Esophagus squamous epithelium (tissue), 5 donors: ENCODE measurements at places on chromosomes 2 and 18.

- no peak for DNase-seq
These were observed 66.5 kb downstream of the SFXN5 start for GRCh38 chr2:73004889-73005596.

GRCh38 chr2:46580416-46580815 is 101.1 kb downstream of the TMEM247 start:
- DNase-seq: no peak

- no peak for DNase-seq
These were observed 27.9 kb upstream of the NT5DC4 start for GRCh38 chr2:112692918-112693317.

DNA sequence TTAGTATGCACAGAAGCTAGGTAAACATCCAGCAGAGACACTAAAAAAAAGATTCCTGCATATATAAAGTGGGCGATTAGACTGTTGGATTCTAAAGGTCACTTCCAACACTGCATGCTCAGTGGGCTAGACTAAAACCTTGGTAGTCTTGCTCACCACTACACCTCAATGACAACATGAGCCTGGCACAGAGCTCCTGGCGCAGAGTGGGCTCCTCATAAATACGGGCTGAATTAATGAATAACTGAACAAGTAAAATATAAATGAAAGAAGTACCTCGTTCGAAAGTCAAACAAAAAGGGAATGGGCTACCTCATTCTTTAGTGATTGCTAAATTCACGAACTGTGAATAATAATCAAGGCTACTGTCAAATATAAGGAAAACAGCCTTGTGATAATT is 185.3 kb downstream of the STK39 start:
- no peak for DNase-seq

DNA sequence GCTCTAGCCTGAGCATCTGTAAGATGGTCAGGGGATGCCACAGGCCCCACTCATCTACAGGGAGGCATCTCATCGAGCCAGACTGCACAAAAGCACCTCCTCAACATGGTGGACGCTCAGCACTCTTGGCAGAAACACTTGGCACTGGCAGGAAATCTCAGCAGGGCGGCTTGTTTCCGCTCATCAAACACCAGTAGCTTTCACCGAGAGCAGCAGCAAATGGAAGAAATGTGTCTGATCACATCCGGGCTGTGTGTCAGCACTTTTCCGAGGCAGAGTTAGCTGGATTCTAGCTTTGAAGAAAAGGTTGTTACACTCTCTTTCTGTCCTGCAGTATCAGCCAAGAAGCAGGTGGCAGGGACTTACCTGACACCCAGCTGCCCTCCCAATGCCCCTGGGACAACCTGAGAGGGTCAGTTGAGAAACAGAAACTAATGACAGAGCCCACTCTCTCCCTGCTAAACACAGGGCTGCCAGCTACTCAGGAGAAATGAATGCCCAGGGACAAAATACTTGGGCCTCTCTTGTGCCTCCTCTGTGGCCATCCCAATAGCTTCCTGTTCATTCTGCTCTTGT is 68.9 kb upstream of the FZD7 start:
- no peak for DNase-seq

GRCh38 chr2:15748736-15749323 is 157.2 kb downstream of the DDX1 start:
- no peak for DNase-seq

DNA sequence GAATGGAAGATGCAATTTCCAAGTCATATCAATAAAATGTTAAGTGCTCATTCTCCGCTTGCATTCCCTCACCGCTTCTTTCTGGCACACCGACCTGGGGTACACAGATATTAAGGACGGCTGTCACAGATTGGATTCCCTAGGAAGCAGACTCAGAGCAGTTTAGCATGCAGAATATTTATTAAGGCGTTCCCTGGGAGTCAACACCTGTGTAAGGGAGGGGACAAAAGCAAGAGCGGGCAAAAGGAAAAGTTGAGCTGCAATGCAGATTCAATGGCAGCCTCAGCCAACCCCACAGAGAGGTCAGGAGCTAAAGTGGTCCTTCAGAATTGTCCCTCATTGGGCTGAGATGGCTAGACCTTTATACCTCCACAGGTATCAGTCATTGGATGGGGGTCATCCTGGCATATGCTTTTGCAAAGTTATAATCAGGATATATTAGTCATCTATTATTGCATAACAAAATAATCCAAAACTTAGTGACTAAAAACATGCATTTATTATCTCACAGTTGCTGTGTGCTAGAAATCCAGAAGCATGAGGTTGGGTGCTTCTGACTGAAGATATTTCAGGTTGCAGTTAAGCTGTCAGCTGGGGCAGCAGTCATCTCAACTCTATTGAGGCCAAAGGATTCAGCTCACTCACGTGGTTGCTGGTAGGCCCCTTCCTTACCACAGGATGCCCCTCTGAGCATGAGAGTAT is 27.0 kb upstream of the INO80D start:
- DNase-seq: no peak

- no peak for DNase-seq
These were observed 250.0 kb downstream of the SMAD2 start for GRCh38 chr18:47680488-47680887.

DNA sequence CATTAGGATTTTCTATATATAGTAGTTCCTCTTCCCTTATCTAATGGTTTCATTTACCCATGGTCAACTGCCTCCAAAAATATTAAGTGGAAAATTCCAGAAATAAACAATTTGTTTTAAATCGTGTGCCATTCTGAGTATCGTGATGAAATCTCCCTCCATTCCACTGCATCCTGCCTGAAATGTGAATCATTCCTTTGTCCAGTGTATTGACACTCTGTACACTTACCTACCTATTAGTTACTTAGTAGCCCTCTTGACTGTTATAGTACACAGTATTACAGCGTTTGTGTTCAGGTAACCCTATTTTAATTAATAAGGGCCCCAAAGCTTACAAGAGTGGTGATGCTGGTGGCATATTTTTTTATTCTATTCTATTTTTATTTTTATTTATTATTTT is 26.2 kb downstream of the TAF4B start:
- no peak for DNase-seq

GRCh38 chr2:217614096-217614495 is 388.7 kb downstream of the TNS1 start:
- DNase-seq: no peak

DNA sequence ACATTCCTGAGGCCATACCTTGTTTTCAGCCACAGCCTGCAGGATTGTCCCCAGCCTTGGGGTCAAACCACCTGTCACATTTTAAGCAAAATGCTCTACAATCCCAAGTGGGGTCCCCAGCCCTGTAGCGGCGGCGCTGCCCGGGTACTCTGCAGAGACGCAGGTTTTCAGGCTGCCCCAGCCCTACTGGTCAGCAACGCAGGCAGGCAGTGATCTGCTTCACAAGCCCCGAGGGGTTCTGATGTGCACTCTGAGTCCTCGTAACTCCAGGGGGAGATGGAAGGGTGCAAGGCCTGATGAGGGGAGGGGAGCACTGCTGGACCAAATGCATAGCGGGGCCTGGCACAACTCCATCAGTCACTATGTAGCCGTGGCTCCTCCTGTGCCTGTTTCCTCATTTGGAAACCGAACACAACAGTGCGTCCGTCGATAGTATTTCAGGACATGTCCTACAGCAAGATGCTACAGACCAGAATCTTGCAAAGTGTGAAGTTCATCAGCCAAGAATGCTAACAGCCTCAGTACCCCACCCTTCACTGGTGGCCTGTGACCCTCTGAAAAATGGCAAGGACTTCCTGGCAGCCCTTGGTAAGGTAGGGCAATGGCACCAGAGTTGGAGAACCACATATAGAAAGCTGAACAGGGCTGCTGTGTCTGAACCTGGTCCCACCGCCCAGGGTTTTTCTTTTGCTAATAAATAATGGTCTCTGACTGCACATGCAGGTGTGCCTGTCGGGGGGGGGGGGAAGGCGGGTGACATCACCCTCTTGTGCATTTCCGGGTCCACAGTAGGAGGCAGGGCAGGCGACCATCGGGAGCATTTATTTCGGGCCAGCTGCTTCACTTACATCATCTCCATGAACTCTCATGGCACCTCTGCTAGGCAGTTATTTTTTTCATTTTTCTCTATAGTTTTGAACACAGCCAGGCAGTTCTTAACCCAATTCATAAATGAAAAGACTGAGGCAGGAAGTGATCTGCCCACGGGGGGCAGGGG is 50.6 kb upstream of the TFCP2L1 start:
- no peak for DNase-seq

- no peak for DNase-seq
These were observed 216.3 kb downstream of the UXS1 start for GRCh38 chr2:105977807-105978206.

DNA sequence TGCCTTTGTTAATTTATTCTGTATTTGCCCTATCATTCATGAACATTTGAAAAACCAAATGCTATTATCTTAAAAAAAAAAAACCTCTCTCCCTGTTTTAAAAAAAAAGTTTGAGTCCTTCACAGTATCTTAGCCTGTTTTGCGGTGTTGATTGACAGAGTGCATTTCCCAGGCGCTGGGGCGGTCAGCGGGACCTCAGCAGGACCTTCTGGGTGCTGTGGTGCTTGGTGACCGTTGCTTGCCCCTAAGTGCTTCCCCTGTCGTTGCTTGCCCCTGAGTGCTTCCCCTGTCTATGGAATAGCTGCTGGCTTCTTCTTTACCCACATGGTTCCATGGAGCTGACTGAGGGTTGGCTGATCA is 12.1 kb downstream of the ATP6V1C2 start:
- no peak for DNase-seq

DNA sequence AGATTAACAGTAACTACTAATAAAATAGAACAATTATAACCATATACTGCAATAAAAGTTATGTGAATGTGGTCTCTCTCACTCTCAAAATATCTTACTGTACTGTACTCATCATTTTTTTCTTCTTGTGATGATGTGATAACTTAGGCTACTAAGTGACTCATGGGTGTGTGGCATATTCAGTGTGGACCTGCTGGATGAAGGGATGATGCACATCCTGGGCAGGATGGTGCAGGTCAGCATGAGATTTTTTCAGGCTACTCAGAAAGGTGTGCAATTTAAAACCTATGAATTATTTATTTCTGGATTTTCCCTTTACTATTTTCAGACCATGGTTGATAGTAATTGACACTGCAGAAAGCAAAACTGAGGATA is 90.7 kb downstream of the NCKAP5 start:
- DNase-seq: no peak

DNA sequence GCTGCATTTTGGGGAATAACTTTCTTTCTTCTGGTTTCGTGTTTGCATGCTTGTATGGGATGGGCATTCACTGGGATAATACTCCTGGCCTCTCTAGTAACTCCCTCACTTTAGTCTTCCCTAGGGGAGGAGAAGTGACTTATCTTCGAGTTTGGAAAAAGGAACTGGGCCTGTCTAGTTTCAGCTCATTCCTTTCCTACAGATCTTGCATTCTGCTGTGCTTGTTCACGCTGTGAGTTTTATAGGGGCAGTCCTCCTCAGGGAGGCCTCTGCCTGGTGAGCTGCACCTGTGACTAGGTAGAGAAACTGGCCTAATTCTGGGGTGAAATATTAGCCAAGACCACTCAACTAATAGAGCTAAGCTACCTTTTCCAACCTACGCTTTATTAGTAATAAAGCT is 50.9 kb downstream of the PHLPP1 start:
- no peak for DNase-seq

DNA sequence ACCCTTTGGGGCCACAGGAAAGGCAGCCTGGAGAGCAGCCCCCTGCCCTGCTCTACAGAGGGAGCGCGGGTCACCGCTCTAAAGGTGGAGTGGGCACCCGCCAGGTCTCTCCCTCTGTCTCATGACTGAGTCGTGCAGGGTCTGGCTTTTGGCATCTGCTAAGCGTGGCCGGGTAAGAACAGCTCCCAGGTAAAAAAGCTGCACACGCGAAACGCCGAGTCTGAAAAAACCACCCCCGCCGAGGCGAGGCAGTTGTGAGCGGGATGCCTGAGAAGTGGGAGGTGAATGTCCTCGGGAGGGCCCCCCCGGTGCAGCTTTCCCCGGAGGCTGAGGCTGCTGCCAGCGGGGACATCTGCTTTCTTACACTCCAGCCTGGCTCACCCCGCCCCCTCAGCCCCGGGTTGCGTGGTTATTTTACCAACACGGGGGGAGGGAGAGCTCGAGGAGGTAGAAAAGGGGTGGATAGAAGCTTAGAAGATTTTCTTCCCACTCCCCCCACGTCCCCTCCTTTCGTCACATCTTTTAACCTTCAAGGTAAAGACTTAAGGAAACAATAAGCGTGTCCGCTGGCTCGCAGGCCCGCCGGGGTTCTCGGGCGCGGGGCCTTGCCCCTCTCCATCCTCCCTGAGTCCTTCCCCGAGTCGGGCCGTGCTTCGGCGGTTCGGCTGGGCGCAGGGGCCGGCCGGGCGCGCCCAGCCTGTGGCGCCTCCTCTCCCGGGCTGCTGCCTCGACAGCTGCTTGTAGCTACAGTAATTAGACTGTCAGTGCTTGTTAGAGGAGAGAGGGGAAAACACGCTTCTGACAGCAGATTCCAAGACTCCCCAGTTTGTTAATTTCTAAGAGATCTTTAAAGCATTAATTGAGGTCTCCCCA is 70.6 kb upstream of the PSMD14 start:
- DNase-seq: no peak

- no peak for DNase-seq
These were observed 15.1 kb downstream of the MFF start for GRCh38 chr2:227340106-227340505.

- no peak for DNase-seq
These were observed 31.8 kb upstream of the KCNF1 start for GRCh38 chr2:10879624-10880585.

- no peak for DNase-seq
These were observed 38.3 kb downstream of the APLF start for GRCh38 chr2:68505603-68506159.
